Retina (tissue), 1 donor: ENCODE measurements at places on chromosomes 6 and 20.

- DNase-seq = peak; percentile 60
Observed at GRCh38 chr20:1946762-1947534, 46.9 kb downstream of the PDYN start.

GRCh38 chr6:52876056-52876787 lies 33.3 kb downstream of the GSTA3 start:
- no peak for DNase-seq

GRCh38 chr20:46230801-46231282 lies 77.5 kb downstream of the CDH22 start:
- DNase-seq = no peak

DNA sequence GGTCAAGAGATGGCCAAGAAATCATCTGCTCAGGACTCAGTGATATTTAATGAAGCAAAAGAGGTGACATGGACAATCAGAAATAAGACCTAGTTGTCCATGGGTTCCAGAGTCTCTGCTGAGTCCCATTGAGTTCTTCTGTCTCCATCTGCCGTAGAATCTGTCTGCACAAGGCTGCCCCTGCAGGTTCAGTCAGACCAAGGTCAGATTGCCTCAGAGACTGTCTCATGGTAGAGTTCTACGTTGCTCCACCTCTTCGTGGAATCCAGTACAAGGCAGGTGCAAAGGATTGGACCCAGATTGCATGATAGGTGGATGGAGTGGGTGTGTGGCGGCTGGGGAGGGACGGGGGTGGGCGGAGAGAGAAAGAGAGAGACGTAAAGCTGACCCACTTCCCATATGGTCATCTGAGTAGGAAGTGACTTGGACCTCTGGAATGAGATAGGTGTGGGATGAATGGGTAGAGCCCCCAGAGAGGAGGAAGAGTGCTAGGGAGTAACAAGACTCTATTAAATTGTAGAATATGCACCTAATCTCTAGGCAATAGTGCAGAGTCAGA lies 75.3 kb downstream of the SOBP start:
- DNase-seq = no peak

- DNase-seq = no peak
Observed at GRCh38 chr6:10809098-10809497, 29.2 kb downstream of the MAK start.
